ENCODE measurements at places on chromosomes 3 and 15.

DNA sequence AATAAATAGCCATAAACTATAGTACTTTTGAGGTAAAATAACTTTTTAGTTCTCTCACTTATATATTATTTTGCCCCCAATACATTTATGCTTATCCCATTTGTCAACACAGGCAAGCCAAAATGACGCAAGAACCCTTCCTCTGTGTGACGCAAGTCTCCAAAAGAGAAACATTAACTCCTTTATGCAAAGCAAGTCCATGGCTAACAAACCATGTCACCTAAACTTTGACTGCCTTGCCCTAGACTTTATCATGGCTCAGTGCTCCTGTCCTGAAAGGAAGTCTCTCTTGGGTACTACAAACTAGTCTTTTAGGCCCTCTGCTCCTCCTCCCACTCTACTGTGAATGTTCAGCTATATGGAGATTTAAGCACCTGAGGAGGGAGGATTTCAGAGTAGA is 230.5 kb downstream of the UNC13C start:
- DNase-seq: no peak

DNA sequence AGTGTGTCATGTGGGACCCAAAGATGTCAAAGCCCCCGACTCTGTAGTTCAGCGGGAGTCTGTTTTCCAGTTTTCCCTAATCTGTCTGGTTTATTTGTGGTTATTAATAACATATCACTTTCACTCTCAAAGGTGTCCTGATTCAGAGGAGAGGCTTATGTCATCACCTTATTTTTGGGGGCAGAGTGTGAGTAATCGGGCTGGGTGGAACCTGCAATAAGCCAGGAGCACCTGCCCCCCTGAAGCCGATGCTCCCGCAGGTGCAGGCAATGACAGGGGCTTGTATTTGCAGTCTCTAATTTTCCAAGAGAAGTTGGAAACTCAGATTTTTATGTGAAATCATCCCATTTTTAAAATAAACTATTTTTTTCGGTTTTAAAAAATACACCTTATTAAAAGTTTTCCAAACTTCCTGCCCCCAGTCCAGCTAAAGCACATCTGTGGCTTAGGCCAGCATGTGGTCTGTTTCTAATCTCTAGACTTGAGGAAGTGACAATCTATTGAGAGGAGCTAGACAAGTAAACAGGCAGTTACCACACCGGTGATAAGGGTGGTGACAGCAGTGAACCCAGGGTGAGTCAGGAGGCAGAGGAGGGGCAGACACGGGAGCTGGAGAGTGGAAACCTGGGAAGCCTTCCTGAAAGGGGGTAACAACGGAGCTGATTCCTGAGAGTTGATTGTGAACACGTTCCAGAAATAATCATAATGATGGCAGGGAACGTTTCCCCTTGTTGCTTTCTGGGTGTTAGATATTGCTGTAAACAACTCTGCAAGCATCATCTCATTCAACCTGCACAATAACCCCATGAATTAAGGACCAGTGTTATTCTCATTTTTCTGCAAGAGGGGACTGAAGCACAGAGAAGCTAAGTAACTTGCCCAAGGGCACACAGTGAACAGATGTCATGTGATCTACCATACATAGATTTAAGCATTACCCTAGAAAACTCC is 37.2 kb downstream of the BHLHE40 start:
- DNase-seq: no peak

GRCh38 chr15:68666812-68667450 is 88.1 kb downstream of the CORO2B start:
- no peak for DNase-seq

- DNase-seq: no peak
Measured at GRCh38 chr3:188788621-188789081, 383.1 kb upstream of the TPRG1 start.

- no peak for DNase-seq
Measured at GRCh38 chr3:177039490-177040274, 157.6 kb downstream of the TBL1XR1 start.

Measured in GM12864 (cell line).